AG04449 (cell line): ENCODE measurements at places on chromosomes 5 and 9.

GRCh38 chr9:81915801-81916505 is 12.3 kb upstream of the SPATA31D4 start:
- DNase-seq, result no peak

- DNase-seq, result peak; percentile 23
Measured at GRCh38 chr5:57779383-57780223, 297.0 kb upstream of the ACTBL2 start.

DNA sequence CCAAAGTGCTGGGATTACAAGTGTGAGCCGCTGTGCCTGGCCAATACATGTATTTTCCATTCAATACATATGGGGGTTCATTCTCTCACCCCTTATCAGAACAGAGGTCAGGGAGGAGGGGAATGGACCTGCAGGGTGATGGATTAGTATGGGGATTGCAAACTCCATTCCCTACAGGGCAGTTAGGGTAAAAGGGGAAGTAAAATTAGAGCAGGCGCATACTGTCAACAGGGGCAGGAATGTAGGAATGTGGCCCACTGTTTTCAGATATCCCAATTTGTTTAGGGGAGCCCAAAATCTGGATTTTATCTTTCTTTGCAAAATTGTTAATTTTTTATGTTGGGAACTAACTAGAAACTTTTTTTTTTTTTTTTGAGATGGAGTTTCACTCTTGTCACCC is 46.4 kb upstream of the SLC44A1 start:
- DNase-seq, result no peak

DNA sequence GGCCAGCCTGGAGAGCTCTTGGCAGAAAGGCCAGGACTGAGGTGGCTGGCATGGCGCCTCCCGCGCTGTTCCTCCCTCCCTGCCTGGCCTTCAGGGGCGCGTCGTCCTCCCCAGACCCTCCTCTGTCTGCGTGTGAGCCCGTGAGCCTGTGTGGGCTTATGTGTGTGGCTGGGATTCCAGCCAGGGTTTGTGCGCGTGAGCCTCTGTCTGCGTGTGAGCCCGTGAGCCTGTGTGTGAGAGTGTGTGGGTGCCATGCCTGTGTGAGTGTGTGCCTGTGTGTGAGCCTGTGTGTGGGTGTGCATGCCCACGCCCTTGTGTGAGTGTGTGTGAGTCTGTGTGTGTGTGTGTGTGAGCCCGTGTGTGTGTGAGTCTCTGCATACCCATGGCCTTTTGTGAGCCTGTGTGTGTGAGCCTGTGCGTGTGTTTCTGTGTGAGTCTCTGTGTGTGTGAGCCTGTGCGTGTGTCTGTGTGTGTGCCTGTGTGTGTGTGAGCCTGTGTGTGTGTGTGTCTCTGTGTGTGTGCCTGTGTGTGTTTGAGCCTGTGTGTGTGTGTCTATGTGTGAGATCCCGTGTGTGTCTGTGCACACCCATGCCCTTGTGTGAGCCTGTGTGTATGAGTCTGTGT is 13.0 kb downstream of the RXRA start:
- DNase-seq, result no peak

GRCh38 chr9:132288361-132288760 is 66.4 kb downstream of the SETX start:
- DNase-seq, result peak; percentile 47

DNA sequence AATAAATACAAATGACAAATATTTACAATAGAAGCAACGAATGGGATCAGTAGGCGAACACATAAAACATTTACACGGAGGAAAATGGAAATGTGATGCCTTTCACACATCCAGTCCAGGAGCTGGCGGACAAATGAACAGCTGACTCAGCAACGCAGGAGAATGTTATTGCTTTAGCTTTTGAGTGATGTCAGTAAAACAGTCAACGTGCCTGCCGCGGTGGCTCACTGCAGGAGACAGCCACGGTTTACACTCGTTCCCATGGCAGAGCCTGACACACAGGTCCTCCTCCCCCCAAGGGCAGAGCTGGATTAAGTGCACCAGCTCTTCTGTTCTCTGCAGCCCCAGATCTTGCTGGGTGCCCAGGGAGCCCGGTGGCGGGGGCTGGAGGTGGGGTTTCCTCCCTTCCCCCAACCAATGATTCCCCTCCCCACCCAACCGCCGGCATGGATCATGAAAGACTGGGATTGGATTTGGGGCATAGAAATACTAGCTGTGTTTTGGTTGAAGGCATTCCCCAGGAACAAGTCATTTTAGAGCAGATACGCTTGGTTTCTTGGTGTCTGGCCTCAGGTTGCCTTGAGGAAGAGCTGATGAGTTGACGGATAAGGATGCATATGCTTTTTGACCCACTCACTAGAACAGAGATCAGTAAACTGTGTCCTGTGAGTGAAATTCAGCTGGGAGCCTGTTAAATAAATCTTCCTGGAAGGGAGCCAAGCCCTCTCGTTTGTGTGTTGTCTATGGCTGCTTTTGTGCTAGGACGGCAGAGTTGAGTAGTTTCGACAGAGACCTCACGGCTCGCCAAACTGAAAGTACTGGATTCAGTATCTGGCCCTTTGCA is 12.5 kb downstream of the STC2 start:
- DNase-seq, result no peak

DNA sequence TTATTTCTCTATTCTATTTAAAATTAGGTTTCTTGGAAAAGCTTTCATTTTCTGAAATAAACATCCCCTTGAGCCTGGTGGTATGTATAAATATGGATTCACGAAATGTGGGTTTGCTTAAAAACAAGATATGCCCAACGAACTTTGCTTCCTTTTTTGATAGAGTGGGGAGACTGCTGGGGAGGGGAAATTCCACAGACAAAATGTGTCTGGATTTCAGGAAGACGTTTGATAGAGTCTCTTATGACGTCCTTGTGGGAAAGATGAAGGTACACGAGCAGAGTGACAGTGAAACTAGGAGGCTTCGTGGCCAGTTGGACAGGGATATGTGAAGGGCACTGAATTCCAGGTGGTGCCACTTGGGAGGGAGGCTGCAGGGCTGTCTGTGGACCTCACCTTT is 84.5 kb upstream of the RPS23 start:
- no peak for DNase-seq

GRCh38 chr5:115329475-115329874 is 33.0 kb upstream of the CCDC112 start:
- no peak for DNase-seq

DNA sequence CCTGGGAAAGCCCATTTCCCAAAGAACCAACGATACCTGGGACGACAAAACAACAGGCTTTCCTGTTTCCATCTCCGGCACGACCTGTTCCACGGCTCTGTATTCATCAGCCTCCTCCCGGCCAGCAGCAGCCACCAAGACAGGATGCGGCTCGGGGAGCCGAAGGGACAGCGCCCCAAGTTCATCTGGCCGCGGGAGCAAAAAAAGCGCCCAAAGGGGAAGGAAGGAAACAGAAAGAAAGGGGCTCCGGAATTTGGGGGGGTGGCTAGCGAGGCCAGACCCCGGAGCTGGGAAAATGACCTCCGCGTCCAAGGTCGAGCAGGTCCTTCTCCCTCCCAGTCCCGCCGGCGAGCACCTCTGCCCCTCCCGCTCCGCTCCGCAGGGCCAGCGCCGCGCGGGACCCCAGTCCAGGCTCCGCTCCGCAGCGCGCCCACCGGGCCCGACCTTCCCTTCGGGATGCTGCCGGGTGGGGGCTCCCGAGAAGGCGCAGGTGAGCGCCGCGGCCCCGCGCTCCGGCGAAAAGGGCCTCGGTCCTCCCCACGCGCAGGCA is 608 bp downstream of the ELOVL7 start:
- DNase-seq, result no peak

DNA sequence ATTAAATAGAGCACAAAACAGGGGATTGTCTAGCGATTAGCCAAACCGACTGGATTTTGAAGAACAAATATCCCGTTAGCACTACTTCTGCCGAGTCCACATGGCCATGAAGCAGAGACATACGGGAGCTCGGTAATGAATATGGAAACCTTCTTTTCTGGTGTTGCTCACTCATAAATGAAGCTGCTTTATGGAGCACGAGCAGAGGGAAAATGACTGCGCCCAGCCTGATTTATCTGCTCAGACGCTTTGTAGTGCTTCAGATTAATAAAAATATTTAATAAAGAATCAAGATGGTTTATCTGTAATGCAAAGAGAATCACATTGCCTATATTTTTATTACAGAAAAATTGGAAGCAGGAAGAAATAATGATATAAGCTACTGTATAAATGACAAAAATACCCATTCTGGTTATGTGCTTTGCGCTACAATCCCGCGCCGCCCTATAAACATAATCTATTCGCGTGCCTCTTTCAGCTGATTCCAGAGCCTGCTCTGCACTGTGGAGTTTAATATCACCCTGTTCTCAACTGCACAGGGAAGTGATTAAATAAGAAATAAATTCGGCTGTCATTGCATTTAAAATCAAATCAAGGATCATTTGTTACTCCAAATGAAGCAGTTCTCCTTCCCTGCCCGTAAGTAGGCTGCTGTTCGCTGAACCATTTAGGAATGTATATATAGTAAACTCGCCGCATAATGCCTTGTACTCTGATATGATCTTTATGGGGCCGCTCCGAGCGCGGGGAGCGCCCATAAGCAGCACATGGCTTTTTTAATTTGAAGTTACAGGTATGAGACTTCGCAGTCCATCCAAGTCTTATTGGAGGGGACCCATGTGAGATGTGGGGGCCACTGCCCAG is 22.3 kb upstream of the UBAC1 start:
- DNase-seq, result no peak

DNA sequence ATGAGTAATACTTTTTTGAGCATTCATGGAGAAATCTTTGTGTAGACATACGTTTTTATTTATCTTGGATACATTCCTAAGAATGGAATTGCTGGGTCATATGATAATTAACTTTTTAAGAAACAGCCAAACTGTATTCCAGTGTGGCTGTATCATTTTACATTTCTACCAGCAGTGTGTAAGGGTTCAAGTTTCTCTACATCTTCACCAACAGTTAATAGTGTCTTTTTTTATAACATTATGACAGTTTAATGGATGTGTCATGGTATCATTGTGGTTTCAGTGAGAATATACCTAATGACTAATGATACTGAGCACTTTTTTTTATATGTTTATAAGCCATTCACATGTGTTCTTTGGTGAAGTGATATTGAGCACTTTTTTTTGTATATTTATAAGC is 52.4 kb downstream of the NIPBL start:
- DNase-seq, result no peak

GRCh38 chr9:20580673-20581072 is 41.6 kb downstream of the MLLT3 start:
- DNase-seq, result no peak

GRCh38 chr9:89760123-89760522 is 155.3 kb downstream of the GADD45G start:
- no peak for DNase-seq

DNA sequence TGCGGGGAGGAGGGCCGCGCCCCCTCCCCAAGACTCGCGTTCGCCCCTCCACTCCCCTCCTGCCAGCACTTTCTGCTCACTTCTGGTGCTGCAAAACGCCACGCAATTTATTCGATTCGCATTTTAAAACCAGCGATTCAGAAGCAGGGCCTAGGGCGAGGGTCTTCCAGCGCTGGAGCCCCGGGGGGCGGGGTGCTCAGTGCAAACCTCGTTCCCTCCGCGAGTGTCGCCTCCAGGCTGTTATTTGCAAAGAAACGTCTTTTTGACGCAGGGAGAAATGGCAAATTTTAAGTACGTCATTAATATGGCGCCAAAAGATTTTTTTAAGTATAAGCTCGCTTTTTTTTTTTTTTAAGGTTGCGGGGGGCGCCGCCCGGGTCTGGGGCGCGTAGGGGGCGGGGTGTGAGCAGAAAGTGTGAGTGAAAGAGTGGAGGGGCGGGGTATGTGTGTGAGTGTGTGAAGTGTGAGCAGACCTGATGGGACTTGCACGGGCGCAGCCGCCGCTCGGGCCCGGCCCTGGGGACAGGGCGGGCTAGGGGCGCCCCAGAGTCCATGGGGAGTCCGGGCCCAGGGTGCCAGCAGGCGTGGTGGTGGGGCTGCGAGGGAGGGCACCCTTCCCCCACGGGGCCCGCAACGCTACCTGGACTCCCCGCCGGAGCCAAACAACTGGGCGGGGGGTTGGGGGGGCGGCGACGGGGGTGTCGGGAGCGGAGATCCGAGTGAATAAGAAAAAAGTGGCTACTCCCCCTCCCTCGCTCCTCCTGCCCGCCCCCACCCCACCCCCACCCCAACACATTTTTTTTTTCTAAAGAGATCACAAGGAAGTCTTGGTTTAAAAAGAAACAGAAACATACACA is at the start of gene JADE2:
Gene JADE2, plus strand, starts transcription at position 845 of the 857 bp plus-strand sequence. CDS start 10,188 bp downstream, outside the sequence.
- DNase-seq, result no peak

GRCh38 chr5:14850419-14851049 is 21.0 kb downstream of the ANKH start:
- DNase-seq, result no peak

GRCh38 chr9:134496413-134497282 is 145.0 kb upstream of the COL5A1 start:
- peak; percentile 59 for DNase-seq

DNA sequence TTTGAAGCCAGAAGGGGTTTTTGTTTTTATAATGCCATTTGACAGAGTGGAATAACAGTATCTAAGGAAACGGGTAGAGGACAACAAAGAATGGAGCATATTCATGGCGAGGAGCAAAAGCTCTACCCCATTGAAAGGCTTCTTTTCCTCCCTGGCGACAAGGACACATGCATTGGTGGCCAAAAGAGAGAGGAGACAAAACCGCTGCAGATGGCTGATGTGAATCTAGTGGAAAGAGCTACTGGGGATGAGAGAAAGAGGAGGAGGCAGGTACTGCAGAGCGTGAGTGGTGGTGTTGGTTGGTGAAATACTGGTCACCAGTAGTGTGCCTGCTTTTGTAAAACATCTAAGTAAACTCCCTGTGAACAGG is 491 bp downstream of the APC start:
- DNase-seq, result no peak

DNA sequence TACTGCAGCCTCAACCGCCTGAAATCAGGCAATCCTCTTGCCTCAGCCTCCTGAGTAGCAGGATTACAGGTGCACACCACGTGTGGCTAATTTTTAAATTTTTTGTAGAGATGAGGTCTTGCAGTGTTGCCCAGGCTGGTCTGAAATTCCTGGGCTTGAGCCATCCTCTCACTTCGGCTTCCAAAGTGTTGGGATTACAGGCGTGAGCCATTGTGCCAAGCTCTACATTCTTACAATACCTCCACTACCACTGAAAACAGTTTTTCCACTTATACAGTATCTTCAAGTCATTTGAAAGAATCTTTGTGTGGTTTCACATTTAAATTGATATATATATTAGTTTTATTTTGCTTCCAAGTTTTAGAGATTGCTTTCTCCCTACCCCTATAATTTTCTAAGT is 42.6 kb downstream of the LARP1 start:
- peak; percentile 12 for DNase-seq

DNA sequence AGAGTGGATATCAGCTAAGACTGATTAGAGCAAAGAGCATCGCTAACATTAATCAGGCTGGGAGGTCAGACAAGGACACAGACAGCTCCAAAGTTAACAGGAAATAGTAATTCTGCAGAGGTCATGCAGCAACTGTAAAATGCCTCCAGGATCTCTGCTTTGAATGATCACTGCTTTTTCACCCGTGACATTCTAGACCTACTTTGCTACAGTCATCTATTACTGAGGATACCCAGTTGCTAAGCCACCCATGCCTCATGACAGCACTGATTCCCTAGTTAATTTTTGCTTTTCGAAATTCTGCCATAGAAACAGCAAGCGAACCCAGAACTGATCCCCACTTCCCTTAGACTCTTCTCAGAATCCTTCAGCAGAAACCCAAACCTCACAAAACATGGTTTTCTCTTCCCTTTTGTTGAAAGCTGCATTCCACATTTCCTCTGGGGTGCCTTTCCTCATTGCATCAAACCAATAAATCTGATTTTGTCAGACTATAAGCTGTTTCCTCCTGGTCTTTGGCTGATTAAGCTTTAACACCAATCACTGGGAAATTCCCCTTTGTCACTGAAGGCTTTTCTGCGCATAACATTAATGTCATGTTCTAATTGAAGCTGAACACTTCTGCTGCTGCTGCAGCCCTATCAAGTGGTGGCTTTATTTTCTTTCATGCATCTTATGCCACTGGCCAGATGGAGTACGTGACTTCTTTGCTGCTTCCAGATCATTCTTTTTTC is 201.1 kb upstream of the CHD1 start:
- DNase-seq, result no peak
